ENCODE measurements at places on chromosomes 5 and 9. TPM values are rescaled to one million over a fixed set of nuclear protein-coding genes. Genes with fewer than 3 reads are reported as not detected.

The STK32A gene
- total RNA-seq = 9.7 TPM

The PLAC8L1 gene
- 1.1 TPM for total RNA-seq

The PCDHGA3 gene
- total RNA-seq = 2.9 TPM

The LSM11 gene
- total RNA-seq = 3.6 TPM

The LRRC26 gene
- total RNA-seq = not detected

The C5orf63 gene
- total RNA-seq = 15.5 TPM

The TXNDC15 gene
- total RNA-seq = 44.2 TPM

The NDST1 gene
- total RNA-seq = 54.3 TPM

All from ureter (tissue), 1 donor.